ENCODE measurements at places on chromosomes 13 and 19.

GRCh38 chr13:112362021-112362420 lies 14.1 kb upstream of the SPACA7 start:
- no peak for DNase-seq

DNA sequence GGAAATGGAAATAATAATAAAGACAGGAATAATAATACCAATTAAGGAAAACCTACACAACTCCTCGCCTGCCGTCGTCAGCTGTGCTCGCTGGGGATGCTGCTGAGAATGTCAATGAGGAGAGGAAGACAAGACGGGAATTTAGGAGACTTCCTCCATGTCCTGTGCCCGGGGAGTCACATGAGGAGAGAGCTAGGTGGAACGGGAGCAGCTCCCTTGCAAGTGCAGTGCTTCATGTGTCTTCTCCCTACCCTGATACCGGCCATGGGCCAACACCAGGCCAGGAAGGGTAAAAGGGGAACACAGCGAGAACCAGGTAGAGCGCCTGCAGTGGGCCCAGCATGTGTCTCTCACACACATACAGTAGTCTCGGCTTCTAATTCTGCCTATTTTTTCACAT lies 11.8 kb downstream of the DOCK9 start:
- no peak for DNase-seq

- DNase-seq, result no peak
Measured at GRCh38 chr19:48858984-48859710, 9.3 kb downstream of the PLEKHA4 start.

- peak; percentile 100 for DNase-seq
Measured at GRCh38 chr19:20077791-20078463, at the start of gene ZNF90. TSS of gene ZNF90 (plus strand) at chr19:20078000. CDS start at chr19:20078133, 133 bp downstream.

- DNase-seq, result no peak
Measured at GRCh38 chr19:46021531-46022041, 1.3 kb downstream of the PGLYRP1 start.

- no peak for DNase-seq
Measured at GRCh38 chr19:5644037-5644436, 21.2 kb downstream of the SAFB start.

DNA sequence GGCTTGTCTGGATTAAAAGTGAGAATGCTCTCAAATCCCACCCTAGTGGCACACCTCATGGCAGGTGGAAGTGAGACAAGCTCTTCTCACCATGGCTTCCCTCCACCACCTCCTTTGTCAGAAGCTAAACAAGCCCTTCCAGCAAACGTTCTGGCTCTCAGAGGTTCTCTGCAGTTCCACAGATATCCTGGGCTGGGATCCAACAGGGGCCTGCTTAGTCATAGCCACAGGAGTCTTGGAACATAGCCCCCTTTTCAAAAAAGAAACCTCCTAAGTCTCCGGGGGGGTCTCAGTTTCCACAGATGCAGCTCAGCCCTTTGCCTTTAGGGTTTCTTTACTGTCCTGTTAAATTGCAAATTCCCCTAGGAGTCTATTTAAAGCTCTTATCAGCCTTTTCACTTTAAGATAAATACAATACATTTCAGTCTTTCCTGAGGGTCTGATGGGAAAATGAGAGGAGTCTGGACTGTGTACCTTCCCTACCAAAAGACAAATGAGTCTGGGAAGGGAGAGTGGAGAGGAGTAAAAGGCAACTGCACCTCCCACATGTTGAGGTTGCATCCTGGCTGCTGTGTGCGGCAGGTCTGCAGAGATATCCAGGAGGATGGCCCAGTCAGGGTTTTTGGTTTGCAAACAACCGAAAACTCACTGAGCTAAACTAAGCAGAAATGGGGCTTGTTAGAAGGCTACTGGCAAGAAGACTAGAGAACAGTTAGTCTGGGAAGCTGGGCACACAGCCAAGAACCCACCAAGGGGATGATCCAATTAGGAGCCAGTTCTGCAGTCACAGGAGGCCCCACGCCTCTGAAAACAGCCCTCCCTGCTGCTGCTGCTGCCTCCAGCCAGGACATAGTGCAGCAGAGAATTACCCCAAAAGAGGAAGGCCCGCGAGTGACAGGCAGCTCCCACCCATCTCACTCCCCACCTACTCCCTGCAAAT lies 41.4 kb upstream of the SERP2 start:
- DNase-seq, result peak; percentile 88

DNA sequence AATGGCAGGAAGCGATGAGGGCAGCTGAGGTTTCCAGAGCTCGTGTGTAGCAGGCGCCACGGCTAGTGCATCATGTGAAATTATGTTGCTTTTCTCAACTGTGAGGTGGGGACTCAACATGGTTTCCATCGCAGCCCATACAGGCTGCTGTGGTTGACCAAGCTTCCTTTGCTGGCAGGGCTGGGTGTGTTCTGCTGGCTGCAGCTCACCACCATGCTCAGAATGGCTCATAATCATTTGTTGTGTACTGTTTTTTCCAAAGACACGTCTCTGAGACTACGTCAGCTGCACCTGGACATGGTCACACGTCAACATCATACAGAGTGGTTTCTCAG lies 16.1 kb upstream of the RASA3 start:
- no peak for DNase-seq

DNA sequence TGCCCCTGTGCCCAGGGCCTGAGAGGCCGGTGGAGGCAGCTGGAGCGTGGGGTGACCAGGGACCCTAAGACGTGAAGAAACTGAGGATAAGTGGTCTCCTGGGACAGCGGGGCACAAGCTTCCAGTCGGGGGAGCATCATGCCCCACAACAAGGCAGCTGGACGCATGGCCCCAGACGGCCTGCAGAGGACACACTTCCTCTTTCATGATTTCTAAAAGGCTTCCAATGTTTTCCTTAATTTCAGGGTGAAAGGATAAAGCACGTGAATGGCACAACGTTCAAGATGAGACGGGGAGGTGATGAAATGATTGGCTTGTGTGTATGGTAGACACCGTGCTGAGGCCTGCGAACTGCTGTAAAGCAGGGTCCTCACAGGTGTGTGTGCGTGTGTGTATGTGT lies 20.2 kb upstream of the MYDGF start:
- DNase-seq, result no peak

GRCh38 chr19:22620401-22620800 lies 13.7 kb upstream of the ZNF492 start:
- DNase-seq, result peak; percentile 6

DNA sequence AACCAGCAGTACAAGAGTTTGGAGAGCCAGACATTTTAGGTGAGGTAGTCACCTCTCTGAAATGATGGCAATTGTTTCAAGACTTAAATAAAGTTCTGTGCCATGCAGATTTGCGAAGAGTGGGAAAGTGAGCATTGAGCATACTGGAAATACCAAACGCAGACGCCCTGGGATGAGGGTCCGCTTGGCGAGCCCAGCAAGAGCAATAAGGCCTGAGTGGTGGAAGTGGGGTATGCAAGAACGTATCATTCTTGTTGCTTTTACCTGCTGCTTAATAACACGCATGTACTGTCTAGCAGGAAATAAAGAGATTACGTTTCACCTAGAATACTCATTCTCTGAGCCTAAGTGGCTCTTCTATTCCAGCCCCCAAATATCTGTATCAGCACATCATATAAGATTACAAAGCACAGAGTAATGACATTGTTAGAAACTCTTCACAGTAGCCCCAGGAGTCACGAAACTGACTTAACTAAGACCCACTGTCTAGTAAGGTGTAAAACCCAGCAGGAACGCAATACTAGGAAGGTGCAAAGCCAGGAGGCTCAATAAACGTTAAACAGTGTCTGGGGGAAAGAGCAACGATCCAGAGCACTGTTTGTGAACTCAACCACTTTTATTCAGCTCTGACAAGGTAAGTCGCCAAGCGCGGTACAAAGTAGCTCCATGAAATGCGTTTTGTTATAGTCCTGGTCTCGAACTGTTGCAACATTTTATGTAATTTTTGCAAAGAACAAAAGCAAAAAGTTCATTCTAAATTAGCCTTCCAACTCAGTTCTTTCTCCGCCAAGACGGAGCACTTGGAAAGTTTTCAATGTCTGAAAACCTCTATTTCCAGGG lies 1.2 kb downstream of the RCBTB2 start:
- DNase-seq, result no peak

DNA sequence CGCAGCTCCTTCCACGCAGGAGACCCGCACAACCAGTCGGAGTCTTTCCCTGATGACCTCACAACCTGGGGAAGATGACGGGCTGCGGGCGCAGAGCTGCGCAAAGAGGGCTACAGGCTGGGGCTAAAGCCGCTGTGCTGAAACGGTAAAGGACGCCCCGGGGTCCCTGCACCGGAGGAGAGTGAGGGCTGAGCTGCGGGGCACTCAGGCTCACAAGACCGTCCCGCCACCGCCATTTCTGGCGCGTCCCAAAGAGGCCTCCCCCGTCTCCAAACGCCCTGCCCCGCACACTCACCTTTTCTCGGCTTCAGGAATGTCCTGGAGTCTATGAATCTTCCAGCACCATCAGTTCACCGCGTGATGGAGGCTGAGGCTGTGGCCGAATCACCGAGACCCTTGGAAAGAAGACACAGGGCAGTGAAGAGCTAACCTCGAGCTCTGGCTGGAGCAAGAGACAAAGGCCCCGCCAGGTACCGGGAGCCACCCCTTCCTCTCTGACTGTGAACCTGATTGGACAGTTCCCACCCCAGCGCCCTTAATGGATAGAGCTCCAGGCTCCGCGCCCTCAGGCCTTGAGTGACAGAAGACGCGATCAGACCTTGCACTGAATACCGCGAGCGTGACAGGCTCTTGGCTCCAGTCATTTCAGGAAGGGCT lies 41.8 kb upstream of the ZNF429 start:
- peak; percentile 85 for DNase-seq

GRCh38 chr19:41801792-41802211 lies 5.4 kb downstream of the CEACAM3 start:
- no peak for DNase-seq

DNA sequence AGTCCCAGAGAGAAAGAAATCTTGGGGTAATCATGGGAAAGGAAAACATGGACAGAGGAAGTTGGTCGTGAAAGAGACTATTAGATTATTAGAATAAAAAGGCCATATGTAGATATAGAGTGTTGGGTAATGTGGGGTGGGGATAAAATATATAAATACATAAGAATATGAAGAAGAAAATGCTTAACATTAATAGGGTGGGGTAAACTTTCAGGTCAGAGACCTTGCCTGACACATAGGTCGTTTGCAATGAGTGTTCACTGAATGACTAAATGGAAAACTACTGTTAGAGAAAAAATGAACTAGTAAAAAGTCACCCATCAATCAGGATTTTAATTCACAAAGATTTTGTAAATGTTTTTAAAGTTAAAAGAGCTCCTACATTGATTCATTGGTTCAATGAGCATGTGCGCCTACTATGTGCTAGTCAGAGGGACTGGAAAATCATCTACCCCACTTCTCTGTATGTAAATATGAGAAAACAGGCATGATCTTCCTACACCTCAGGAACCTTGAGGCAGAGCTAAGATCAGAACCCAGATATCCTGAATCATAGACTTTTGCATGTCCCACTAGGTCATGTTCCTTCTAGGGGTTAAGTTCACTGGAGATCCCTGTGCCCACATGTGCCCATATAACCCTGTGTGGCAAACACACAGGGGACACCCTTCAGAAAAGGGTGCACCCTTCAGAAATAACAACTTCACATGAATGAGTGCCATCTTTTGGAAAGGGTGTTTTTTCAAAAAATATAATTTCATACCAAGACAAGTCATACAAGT lies 24.6 kb upstream of the KLF12 start:
- DNase-seq, result no peak

GRCh38 chr13:42384265-42384664 lies 112.3 kb downstream of the AKAP11 start:
- no peak for DNase-seq

DNA sequence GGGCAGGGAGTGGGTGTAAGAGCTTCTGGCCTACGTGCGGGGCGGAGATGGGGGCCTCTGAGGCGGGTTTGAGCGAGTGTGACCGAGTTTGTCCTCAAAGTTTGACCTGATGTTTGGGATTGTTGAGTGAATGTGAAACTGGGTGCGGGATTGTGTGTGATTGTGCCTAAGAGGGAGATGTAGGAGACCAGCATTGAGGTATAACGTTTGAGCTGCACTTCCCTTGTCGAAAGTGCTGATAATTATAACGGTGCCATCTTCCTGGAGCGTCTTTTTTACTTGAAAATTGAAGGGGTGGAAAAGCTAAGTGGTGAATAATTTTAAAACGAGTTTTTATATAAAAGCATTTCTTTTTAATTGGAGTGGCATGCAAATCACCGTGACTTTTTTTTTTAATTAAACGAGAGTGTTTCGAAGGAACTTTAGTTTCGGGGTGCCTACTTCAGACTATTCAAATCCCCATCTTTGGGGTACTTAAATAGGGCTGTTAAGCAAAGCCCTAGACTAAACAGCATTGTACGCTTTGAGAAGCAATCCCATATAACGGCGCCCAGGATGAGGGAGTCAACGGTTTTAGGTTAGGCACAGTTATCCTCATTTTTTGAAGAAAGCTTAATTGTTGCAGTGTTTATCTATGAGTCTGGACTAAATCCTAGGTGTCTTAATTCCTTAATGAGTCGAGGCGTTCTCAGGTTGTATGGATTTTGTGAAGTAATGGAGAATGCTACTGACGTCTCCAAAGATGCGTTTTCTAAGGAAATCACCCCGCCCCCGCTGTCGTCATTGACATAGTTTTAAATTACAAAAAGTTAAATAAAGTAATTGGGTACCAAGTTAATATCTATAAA lies 594 bp downstream of the ZNF146 start:
- DNase-seq, result peak; percentile 75

DNA sequence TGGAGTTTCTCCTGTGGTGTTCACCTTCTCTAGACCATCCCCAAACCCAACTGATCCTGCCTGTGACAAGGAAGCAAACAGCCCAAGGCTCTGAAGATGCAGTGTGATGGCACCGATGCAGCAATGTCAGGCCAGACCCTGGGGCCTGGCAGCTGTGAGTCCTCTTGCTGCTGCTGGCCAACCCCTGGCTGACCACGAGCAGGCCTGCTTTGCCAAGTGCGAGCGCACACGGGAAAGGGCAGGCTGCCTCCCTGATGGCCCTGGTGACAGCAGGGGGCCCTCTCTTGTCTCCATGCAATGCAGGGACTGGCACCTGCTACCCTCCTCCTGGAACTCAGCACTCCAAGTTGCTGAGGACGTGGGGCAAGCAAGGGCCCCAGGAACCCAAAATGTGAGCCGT lies 5.4 kb upstream of the VSTM2B start:
- no peak for DNase-seq

GRCh38 chr19:31329819-31330218 lies 19.4 kb downstream of the TSHZ3 start:
- DNase-seq, result no peak

- DNase-seq, result no peak
Measured at GRCh38 chr13:90414691-90415596, 932.5 kb upstream of the MIR17HG start.

DNA sequence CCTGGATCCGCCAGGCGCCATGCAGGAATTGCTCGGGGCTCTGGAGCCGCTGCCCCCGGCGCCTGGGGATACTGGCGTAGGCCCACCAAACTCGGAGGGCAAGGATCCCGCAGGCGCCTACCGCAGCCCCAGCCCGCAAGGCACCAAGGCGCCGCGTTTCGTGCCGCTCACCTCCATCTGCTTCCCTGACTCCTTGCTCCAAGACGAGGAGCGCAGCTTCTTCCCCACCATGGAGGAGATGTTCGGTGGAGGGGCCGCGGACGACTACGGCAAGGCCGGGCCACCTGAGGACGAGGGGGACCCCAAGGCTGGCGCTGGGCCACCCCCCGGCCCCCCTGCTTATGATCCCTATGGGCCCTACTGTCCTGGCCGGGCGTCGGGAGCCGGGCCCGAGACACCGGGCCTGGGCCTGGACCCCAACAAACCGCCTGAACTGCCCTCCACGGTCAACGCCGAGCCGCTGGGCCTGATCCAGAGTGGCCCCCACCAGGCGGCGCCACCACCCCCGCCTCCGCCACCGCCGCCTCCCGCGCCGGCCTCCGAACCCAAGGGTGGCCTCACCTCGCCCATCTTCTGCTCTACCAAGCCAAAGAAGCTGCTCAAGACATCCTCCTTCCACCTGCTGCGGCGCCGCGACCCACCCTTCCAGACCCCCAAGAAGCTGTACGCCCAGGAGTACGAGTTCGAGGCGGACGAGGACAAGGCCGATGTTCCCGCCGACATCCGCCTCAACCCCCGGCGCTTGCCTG lies 6.1 kb downstream of the PRR12 start:
- DNase-seq, result no peak

Data from lung (tissue), 17 donors.